ENCODE measurements at places on chromosomes 2 and 18. TPM values are rescaled to one million over a fixed set of nuclear protein-coding genes. Genes with fewer than 3 reads are reported as not detected.

- H3K36me3 ChIP-seq: no peaks in the 10 kb centered on the region
- no peak for DNase-seq
- H3K4me3 ChIP-seq: no peak overlapping the region
- H3K27me3 ChIP-seq: peaks cover 13% of the 10 kb centered on the region
- no peaks in the 10 kb centered on the region for H3K4me1 ChIP-seq
- no peak overlapping the region for H3K27ac ChIP-seq
Measured at GRCh38 chr2:105582952-105583660, 161.6 kb upstream of the NCK2 start.

DNA sequence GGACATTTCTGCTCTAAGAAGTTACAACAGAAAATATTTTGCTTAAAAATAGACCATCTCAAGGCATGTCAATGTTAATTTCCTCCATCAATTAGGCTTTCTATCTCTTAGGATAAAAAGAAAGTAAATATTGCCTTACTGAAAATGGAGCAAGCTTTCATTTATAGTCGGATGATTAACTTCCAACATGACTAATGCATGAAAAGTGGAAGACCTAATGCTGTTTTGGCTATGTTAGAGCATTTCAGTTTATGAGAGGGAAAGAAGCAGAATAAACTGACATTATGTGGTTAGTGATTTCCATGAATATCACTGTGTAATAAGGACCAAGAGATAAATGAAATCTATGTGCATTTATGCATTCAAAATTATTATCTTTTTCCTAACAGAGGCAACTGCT is 475.2 kb upstream of the UBE2E3 start:
- H3K36me3 ChIP-seq: no peaks in the 10 kb centered on the region
- H3K27me3 ChIP-seq: no peaks in the 10 kb centered on the region
- H3K4me1 ChIP-seq: peaks cover 45% of the 10 kb centered on the region
- H3K27ac ChIP-seq: no peak overlapping the region
- H3K4me3 ChIP-seq: no peak overlapping the region

- peaks cover 34% of the 10 kb centered on the region for H3K36me3 ChIP-seq
- H3K27me3 ChIP-seq: peaks cover 3% of the 10 kb centered on the region
- peak overlapping the region; percentile 92 for H3K27ac ChIP-seq
- H3K4me1 ChIP-seq: peaks cover 94% of the 10 kb centered on the region
Measured at GRCh38 chr2:217995731-217996231, 7.0 kb downstream of the TNS1 start.

DNA sequence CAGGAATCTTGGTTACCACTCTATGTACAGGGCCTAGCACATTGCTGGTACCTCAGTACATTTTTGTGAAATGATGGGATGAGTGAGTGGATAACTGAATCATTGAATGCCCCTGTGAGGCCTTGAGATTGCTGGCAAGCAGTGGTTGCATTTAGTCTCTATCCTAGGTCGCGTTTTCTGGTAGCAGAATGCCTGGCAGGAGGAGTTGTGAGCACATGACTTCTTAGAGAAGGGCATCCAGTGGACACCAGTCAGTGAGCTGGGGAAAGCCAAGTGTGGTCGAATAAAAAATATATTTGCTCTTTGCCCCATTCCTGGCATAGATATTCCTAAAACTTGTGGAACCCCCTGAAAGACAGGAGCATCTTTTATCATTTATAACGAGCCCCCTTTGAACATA is 61.8 kb upstream of the SMAD2 start:
- no peak for DNase-seq
- no peak overlapping the region for H3K27ac ChIP-seq
- peaks cover 5% of the 10 kb centered on the region for H3K4me1 ChIP-seq
- H3K27me3 ChIP-seq: peaks cover 28% of the 10 kb centered on the region
- no peak overlapping the region for H3K4me3 ChIP-seq
- H3K36me3 ChIP-seq: no peaks in the 10 kb centered on the region

GRCh38 chr18:62088156-62088555 is 98.7 kb downstream of the PIGN start:
- no peaks in the 10 kb centered on the region for H3K4me1 ChIP-seq
- DNase-seq: no peak
- H3K36me3 ChIP-seq: peaks cover 9% of the 10 kb centered on the region
- H3K4me3 ChIP-seq: no peak overlapping the region

- no peak overlapping the region for H3K27ac ChIP-seq
- H3K4me3 ChIP-seq: no peak overlapping the region
- peaks cover 5% of the 10 kb centered on the region for H3K36me3 ChIP-seq
- peaks cover 2% of the 10 kb centered on the region for H3K27me3 ChIP-seq
Measured at GRCh38 chr2:127448526-127448925, 30.3 kb downstream of the PROC start.

DNA sequence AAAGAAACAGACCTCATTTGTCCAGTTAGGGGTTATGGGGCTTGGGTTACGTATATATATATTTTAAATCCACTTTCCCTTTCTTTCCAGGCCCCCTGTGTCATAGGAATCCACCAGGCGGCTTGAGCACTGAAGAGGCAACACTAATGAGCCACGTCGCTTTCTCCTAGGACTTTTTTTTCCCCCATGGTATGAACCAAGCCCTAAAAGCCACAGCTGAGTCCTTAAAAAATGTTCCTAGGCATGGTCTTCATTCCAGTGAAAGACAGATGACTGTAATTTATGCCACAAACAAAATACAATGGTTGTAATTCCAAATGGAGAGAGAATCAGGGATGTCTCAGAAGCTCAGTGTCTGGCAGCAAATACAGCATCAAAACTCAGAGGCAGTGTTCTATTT is 146.8 kb downstream of the EPHA4 start:
- no peak overlapping the region for H3K4me3 ChIP-seq
- no peak overlapping the region for H3K27ac ChIP-seq
- peaks cover 28% of the 10 kb centered on the region for H3K4me1 ChIP-seq
- no peak for DNase-seq
- peaks cover 60% of the 10 kb centered on the region for H3K36me3 ChIP-seq

- H3K4me1 ChIP-seq: peaks cover 52% of the 10 kb centered on the region
- H3K4me3 ChIP-seq: peak overlapping the region; percentile 94
- H3K27ac ChIP-seq: peak overlapping the region; percentile 90
- peaks cover 3% of the 10 kb centered on the region for H3K27me3 ChIP-seq
- DNase-seq: no peak
Measured at GRCh38 chr2:105397025-105397722, 1.7 kb downstream of the FHL2 start.

DNA sequence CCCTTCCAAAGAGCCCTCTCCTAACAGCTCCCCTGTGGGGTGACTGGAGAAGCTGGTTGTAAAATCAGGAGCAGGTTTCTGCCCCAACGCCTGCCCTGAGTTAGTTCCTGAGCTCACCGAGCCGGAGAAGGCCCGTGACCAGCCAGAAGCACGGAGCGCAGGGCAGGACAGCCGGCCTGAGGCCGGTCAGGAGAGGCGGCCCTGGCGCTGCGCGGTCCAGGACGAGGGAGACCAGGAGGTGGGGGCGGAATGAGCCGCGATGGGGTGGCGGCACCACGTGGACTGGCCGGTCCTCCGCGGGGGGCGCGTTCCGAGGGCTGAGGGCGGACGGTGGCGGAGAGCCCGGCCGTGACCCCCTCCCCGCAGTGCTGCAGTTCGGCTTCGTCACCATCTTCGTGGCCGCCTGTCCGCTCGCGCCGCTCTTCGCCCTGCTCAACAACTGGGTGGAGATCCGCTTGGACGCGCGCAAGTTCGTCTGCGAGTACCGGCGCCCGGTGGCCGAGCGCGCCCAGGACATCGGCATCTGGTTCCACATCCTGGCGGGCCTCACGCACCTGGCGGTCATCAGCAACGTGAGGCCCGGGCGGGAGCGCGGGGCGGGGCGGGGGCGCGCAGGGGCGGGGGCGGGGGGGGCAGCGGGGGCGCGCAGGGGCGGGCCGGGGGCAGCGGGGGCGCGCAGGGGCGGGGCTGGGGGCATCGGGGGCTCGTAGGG is 29.0 kb downstream of the ANO7 start:
- H3K4me3 ChIP-seq: peak overlapping the region; percentile 79
- peaks cover 21% of the 10 kb centered on the region for H3K4me1 ChIP-seq
- DNase-seq: peak; percentile 43

- no peak overlapping the region for H3K4me3 ChIP-seq
- H3K36me3 ChIP-seq: no peaks in the 10 kb centered on the region
- no peak overlapping the region for H3K27ac ChIP-seq
- peaks cover 25% of the 10 kb centered on the region for H3K4me1 ChIP-seq
- DNase-seq: peak; percentile 57
Measured at GRCh38 chr2:188369365-188369764, 77.7 kb downstream of the GULP1 start.

DNA sequence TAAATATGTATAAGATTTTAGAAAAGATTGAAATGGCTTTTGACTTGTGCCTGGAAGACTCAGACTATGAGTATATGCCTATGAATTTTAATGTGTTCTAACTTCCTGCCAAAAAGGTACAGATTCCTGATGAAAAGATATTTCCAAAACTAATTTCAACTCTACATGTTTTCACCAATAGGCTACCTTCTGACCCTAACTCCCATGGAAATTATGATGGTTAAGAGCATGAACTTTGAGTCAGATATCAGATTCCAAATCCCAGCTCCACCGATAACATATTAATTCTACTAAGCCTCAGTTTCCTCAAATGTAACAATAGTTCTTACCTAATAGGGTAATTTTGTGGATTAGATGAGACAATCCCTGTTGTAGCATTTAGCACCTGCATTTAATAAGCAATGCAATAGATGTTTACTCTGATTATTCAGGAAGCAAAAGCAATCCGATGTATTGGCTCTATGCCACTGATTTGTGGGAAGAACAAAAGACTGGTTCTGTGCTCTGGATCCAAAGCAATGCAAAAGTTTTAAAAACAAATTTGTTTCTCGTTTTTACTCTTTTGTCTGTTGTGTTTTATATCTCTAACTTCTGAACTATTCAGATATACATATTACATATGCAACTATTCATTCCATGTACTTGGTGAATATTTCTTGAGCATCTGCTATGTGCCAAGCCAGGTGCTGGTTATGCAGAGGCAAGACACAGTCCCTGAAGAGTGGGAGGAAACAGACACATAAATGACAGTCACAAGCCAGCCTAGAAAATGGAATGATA is 115.4 kb downstream of the GATA6 start:
- peaks cover 21% of the 10 kb centered on the region for H3K27me3 ChIP-seq
- DNase-seq: no peak
- peaks cover 24% of the 10 kb centered on the region for H3K4me1 ChIP-seq
- no peak overlapping the region for H3K4me3 ChIP-seq
- no peak overlapping the region for H3K27ac ChIP-seq

- no peaks in the 10 kb centered on the region for H3K4me1 ChIP-seq
- H3K4me3 ChIP-seq: no peak overlapping the region
- H3K27me3 ChIP-seq: peaks cover 6% of the 10 kb centered on the region
- DNase-seq: no peak
- peaks cover 4% of the 10 kb centered on the region for H3K36me3 ChIP-seq
- H3K27ac ChIP-seq: no peak overlapping the region
Measured at GRCh38 chr2:2563309-2563860, 232.3 kb upstream of the MYT1L start.

The IGFBP2 gene
- not detected for total RNA-seq

The SPATA3 gene
- not detected for total RNA-seq

The B4GALT6 gene
- not detected for total RNA-seq
